AG08395 (cell line): ENCODE measurements at places on chromosomes 7 and 10.

DNA sequence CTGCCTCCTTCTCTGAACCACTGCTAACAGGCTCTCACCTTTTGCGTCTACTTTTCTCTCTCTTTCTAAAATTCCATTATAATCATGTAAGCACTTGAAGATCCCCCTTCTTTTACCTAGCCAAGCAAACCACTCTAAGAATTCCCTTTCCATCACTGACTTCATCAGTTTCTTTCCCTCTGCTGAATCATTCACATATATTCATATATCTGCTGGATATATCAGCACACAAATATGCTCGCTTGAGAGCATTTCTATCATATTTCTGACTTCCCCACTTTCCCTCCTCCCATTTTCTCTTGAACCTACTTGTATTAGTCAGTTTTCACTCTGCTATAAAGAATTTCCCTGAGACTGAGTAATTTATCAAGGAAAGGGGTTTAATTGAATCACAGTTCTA, 84.2 kb upstream of the LRRN3 start:
- peak; percentile 7 for DNase-seq

DNA sequence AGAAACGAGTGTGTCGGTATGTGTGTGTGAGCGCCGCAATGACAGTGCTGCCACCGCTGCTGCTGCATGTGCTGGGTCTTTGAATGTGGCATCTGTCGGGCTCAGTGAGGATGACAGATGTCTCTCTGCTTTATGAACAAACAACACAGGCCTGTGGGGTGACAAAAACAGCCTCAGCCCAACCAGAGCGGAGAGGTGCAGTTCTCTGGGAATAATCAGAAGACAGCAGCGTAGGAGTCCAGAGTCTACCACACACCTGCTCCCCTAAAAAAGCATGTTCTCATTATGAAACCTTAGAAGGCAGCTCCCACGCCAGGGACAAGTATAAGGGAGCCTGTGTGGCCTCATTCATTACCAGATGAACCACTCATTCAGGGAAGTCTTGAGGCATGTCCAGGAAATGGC, 278.3 kb downstream of the KCNMA1 start:
- no peak for DNase-seq

DNA sequence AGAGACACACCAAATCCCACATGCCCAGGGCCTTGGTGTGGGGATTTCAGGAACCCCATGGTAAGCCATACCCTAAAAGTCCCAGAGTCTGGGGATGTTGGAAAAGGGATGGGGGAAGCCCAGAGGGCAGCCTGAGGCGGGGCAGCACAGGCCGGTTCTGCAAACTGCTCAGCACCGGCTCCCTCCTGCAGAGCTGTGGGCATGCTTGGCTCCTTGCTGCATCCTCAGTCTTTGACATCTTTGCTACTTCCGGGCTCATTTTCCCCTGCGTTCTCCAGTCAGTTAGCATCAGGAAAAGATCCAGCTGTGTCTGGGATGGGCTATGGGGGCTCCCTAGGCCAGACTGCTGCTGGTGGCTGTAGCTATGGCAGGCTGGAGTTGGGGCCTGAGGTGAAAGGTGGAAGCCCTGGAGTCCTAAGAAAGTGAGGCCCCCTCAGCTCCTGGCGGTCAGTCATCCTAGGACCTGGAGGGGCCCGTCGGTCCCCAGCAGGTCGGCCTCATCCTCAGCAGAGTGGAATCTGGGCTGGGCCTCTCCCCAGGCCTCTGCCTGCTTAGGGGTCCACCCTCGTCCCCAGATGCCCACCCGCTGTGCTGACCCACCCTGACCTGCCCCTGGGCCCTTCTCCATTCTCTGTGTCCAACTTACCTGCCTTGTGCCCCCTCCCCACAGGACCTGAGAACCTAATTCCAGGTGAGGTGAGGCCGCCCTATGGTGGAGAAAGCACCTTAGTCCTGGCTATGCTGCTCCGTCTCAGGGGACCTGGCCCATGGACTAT, 9.3 kb downstream of the TBATA start:
- no peak for DNase-seq

- DNase-seq, result peak; percentile 56
Observed at GRCh38 chr7:152597507-152597906, 78.4 kb downstream of the XRCC2 start.

DNA sequence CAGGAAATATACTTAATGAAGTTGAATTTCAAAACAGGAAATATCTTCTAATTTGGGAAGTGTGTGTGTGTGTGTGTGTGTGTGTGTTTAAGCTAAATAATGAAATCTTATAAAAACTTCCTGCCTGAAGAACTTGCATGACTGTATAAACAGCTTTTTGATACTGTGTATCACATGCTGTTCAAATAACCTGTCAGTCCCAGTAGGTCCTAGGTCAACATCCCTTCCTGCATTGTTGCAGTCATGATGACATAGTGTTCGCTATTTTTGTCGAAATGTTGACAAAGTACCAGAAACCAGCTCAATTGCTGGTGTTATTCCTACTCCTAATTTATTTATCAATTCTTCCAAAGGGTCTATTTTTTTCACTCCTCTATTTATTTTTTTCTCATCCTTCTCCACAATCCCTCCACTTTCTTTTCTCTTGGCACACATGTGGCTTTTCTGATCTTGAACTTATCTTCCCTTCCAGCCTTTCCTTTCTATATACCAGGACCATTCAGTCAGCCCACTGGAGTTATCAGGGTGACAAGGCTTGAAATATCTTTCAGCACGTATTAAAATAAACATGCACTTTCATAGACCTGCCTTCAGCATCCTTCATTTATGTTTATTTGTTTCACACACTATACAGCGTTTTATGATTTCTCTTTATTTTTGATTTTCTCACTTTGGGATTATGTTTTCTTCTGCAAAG, 115.8 kb downstream of the PLXDC2 start:
- DNase-seq, result no peak
